ENCODE measurements at places on chromosomes 16 and 17.

GRCh38 chr17:19763416-19763815, 15.3 kb upstream of the ALDH3A1 start:
- no peak for DNase-seq

DNA sequence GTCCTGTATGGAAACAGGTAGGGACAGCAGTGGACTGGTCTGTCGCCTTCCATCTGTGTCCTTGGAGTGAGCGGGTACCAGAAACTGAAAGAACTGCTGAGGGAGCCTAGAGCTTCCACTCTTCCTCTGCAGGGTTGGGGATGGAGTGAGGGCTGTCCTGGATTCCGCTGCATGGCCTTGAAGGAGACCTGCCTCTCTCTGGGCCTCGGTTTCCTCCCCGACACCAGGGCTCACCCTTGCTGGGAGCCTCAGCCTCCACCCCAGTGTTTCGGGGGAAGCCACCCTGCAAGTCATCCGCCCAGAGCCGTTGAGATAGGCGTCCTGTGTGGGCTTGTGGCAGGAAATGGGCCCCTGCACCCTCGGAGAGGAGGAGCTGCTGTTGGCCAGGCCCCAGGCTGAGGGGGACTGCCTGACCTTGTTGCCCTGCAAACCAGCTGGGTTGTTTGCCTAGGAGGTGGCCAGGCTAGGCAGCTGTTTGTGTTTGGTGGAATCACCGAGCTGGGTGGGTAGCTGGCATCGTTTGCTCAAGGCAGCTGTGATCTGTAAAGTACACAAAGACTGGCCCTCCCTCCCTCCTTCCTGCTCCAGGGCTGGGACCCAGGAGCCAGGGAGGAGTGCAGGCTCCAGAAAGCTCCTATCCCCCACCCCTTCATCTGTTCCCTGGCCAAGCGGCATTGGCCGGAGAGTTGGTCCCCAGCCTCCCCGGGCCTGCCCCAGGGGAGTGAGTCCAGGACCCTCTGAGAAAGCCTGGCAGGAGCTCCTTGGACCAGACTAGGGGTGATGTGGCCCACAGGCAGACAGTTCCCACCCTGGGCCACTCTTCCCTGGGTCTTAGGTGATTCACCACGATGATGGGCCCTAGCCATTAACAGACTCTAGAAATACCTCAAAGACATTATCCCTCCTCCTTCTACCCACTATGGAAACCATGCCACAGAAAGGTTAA, 1.3 kb downstream of the RAB37 start:
- DNase-seq = no peak

DNA sequence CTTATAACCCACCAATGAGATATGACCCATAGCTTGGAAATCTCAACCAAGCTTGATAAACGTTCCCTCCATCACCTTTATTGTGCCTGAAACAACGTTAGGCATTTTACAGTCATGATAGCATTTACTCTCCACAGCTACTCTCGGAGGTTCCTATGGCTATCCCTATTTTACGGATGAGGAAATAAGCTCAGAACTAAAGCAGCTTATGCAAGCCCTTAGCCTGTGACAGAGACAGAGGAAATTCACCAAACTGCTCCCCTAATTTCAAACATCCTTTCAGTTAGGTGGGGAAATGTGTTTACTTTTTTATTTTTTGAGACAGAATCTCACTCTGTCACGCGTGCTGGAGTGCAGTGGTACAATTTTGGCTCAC, 18.7 kb downstream of the DCUN1D3 start:
- DNase-seq = no peak

DNA sequence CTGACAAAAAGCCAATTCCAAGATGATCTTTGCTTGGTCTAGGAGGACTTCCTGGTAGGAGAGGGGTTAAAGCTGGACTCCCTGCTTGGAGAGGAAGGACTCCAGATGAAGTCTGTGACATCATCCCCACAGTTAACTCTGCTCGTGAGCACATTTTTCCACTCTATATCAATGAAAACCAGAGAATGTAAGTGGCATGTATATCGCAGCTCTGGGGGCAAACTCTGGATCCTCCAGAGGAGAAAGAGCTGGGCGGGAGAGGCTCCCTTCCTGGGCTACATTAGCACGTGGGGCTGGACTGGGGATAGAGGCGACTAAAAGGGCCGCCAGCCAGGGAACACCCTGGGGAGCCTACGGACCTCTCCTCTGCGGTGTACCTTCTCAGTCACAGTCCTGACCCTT, 34.1 kb downstream of the HIC1 start:
- DNase-seq = peak; percentile 83

- no peak for DNase-seq
Measured at GRCh38 chr17:75876190-75876937, 2.0 kb downstream of the TRIM47 start.

DNA sequence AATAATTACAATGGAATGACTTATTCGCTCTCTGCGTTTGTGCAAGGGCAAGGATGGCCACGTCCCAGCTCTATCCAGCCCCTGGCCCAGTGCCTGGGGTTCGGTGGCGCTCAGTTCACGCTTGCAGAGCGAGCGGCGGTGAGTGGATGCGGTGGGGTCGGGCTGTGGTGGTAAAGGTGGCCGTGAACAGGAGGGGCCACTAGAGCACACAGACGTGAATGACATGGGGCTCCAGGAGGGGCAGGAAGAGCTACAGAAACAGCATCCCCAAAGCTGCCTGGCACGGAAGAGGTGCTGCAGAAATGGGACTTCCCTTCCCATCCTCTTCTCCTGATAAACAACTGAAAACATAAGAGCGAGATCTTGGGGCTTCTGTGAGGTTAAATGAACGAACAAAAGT, 28.4 kb downstream of the IRF8 start:
- no peak for DNase-seq

DNA sequence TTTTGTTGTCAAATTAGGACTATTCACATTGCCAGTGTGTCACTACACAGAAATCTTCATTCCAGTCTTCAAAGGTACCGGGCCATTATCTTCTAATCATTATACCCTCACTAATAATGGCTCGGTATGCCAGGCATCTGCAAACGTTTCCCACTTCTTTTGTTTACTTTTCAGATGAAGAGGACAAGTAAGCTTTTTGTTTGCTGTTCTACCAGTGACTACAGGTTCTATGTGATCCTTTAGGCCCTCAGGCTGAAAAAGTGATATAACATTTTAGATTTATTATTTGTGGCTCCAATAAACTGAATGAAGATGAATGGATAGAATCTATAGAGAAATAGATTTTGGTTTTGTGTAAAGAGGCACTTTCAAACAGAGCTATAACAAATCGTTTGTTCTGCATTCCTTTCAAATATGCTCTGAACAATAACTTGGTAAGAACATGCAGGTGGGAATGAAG, 403 bp upstream of the KRTAP3-1 start:
- no peak for DNase-seq

- DNase-seq = peak; percentile 90
Measured at GRCh38 chr17:57463103-57463885, 207.0 kb downstream of the MSI2 start.

- no peak for DNase-seq
Measured at GRCh38 chr17:82078433-82078832, 12.8 kb upstream of the DUS1L start.

- DNase-seq = no peak
Measured at GRCh38 chr16:11300560-11300892, 19.4 kb upstream of the PRM1 start.

GRCh38 chr17:1512351-1512750, 4.1 kb downstream of the INPP5K start:
- no peak for DNase-seq

Data from fibroblast of upper back skin (primary cell).